ENCODE measurements at places on chromosomes 4 and X.
A peak's percentile ranks its signal among the peaks of the same experiment; 100 is the strongest.

DNA sequence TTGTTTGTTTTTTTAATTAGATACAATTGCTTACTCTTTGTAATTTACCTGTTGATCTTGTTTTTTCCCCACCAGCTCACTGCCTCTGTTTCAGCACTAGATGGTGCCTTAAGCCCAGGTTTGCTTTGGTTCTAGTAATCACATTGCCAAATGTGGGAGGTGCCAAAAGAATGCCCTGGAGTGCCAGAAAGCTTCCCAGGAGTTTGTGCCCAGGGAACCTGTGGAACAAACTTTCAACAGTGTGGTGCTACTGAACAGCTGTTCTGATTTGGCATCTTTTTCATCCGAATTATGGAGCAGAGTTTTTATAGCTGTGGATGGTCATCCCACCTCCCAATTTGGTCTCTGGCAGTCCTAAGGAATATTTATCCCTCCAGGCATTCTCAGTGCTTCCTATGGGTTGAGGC, 1000.7 kb downstream of the STIM2 start:
- H3K4me3 ChIP-seq: no peak overlapping the region
- no peaks in the 10 kb centered on the region for H3K4me1 ChIP-seq
- no peak overlapping the region for H3K27ac ChIP-seq
- H3K36me3 ChIP-seq: no peaks in the 10 kb centered on the region
- H3K27me3 ChIP-seq: no peaks in the 10 kb centered on the region
- no peak for DNase-seq

- no peaks in the 10 kb centered on the region for H3K27me3 ChIP-seq
- H3K4me1 ChIP-seq: peaks cover 12% of the 10 kb centered on the region
Measured at GRCh38 chr4:24770032-24770584, 25.3 kb upstream of the SOD3 start.

GRCh38 chrX:63764946-63765345, 20.1 kb downstream of the ARHGEF9 start:
- H3K4me3 ChIP-seq: no peak overlapping the region
- peaks cover 5% of the 10 kb centered on the region for H3K27me3 ChIP-seq
- H3K36me3 ChIP-seq: peaks cover 2% of the 10 kb centered on the region
- no peak for DNase-seq
- no peak overlapping the region for H3K27ac ChIP-seq

DNA sequence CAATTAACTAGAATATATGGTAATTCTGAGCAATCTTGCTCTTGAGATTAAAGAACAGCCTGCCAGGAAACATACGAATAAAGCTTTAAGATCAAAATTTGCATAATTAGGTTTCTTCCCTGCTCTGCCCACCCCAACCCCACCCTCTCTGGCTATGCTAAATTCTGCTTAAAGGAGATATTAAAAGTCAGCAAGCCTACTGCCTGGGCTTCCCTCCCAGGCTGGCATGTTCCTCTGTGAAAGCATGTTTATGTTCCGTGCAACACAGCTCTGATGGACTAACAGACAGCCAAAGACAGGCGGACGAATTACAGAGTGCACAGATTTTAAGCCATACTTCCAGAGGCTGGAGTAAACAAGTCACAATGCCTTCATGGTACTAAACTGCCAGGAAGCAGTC, 28.4 kb downstream of the CD99L2 start:
- H3K36me3 ChIP-seq: peaks cover 13% of the 10 kb centered on the region
- H3K27me3 ChIP-seq: no peaks in the 10 kb centered on the region
- H3K4me1 ChIP-seq: peaks cover 42% of the 10 kb centered on the region

DNA sequence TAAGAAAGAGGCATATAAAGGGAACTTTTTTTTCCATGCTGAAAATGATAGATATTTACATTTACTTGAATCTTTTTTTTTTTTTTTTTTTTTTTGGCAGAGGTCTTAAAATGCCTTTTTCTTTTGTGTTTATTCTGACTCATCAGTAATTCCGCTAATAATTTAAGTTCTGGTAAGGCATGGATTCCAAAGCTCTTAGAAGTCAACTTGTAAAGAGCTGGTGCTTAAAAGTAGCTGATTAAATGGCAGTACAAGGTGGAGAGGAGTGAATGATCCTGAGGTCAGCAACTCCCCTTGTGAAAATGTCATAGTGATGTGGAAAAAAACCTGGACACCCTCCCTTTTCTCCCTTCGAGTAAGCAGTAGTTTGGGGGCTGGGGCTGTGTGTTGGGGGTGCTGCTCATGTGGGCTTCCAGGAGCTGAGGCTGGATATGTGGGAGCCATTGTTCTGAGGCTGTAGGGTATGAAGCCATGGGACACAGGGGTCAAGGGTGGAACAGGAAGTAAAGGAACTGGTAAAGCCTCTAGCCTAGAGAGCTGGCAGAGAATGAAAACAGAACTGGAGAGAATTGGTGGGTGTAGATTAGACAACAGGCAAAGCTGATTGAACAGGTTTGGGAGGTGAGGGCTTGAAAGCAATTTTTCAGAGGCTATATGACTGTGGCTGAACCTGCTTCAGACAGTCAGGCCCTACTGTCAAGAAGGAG, 41.0 kb upstream of the PITX2 start:
- no peak overlapping the region for H3K27ac ChIP-seq
- no peaks in the 10 kb centered on the region for H3K36me3 ChIP-seq
- H3K4me3 ChIP-seq: no peak overlapping the region
- DNase-seq: no peak

DNA sequence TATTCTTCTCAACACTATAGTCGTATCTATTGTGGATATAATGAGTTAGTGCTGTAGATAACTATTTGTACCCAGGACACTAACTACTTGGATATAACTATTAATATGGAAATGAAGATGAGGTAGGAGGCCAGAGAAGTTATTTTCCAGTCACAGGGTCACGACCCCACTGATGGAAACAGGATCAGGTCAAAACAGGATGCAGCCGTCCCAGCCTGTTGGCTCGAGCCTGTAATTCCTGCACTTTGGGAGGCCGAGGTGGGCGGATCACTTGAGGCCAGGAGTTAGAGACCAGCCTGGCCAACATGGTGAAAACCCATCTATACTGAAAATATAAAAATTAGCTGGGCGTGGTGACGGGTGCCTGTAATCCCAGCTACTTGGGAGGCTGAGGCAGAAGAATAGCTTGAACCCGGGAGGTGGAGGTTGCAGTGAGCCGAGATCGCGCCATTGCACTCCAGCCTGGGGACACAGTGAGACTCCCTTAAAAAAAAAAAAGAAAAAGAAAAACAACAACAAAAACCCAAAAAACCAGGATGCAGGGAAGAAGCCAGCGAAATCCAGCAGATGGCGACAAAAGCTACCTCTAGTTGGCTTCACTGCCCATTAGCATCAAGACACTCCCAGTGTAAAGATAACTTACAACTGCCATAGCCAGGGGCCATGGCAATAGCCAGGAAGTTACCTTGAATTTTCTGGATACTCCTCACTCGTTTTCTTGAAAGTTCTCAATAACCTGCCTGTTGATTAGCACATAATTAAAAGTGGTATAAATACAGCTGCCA, 37.9 kb upstream of the NKAP start:
- DNase-seq: peak; percentile 40
- no peak overlapping the region for H3K4me3 ChIP-seq
- H3K27ac ChIP-seq: no peak overlapping the region

DNA sequence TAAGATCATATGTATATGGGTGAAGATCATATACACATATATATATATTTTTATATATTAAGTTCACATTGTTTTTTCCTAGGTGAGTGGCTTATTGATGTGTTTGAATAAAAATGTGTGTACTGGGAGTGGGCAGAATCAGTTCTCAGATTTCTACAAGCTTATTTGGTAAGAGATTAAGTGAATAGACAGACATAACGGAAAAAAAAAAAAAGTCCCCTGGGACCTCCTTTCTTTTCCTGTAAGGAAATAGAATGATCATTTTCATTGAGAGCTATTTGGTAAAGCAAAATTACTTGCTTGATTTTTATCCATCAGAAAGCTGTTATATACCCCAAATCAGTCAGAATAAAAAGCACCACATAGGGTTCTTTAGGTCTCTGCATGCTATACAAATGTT, 597.7 kb downstream of the PCDH18 start:
- H3K4me1 ChIP-seq: no peaks in the 10 kb centered on the region
- H3K27ac ChIP-seq: no peak overlapping the region
- H3K27me3 ChIP-seq: no peaks in the 10 kb centered on the region

DNA sequence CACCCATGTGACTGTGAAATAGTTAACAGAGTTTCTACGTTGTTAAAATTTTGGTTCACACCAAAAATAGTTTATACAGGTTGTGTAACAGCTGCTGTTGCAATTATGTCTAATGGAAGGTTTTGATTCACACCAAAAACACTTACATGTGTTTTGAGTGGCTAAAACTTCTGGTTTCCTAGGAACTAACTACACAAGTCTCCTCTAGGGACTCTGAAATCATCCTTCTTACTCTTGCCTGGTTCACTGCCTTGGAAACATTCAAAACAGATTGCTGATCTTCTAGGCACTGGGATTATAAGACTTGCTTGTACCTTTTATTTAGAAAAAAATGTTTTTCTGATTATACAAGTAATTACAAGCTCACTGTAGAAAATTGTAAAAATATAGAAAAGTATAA, 14.9 kb upstream of the MORC4 start:
- H3K4me3 ChIP-seq: no peak overlapping the region
- no peaks in the 10 kb centered on the region for H3K4me1 ChIP-seq
- no peak overlapping the region for H3K27ac ChIP-seq
- H3K27me3 ChIP-seq: no peaks in the 10 kb centered on the region
- no peaks in the 10 kb centered on the region for H3K36me3 ChIP-seq

GRCh38 chrX:69535661-69536060, 31.5 kb downstream of the NALF2 start:
- H3K4me1 ChIP-seq: peaks cover 10% of the 10 kb centered on the region
- H3K4me3 ChIP-seq: no peak overlapping the region
- no peaks in the 10 kb centered on the region for H3K36me3 ChIP-seq
- H3K27me3 ChIP-seq: no peaks in the 10 kb centered on the region
- no peak overlapping the region for H3K27ac ChIP-seq

DNA sequence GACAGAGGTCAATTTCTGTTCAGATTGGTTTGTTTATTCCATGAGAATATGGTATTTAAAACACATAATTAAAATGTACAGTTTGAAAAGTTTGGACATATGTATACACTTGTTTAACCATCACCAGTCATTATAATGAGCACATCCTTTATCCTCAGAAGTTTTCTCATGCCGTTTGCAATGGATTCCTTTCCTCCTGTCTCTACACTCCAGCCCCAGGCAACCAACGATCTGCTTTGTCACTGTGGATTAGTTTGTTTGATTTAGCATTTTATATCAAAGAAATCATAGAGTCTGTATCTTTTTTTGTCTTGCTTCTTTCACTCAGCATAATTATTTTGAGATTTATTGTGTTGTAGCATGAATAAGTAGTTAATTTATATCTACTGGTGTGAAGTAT, 243.0 kb upstream of the TRAM1L1 start:
- no peaks in the 10 kb centered on the region for H3K27me3 ChIP-seq
- no peak for DNase-seq
- H3K27ac ChIP-seq: no peak overlapping the region
- H3K4me1 ChIP-seq: no peaks in the 10 kb centered on the region
- H3K4me3 ChIP-seq: no peak overlapping the region

GRCh38 chrX:106802388-106803275, at the start of gene TBC1D8B:
Gene TBC1D8B, plus strand, starts transcription at chrX:106802673. Its CDS starts 181 bp downstream, at chrX:106802854.
- peaks cover 8% of the 10 kb centered on the region for H3K4me1 ChIP-seq
- H3K36me3 ChIP-seq: no peaks in the 10 kb centered on the region
- DNase-seq: peak; percentile 46

- DNase-seq: no peak
- no peaks in the 10 kb centered on the region for H3K27me3 ChIP-seq
- H3K4me3 ChIP-seq: no peak overlapping the region
- H3K36me3 ChIP-seq: no peaks in the 10 kb centered on the region
- H3K4me1 ChIP-seq: no peaks in the 10 kb centered on the region
Measured at GRCh38 chr4:30265716-30266115, 454.5 kb upstream of the PCDH7 start.

GRCh38 chr4:146638333-146638785, 334 bp upstream of the POU4F2 start:
- peaks cover 91% of the 10 kb centered on the region for H3K27me3 ChIP-seq
- H3K36me3 ChIP-seq: peaks cover 9% of the 10 kb centered on the region
- DNase-seq: no peak
- H3K4me1 ChIP-seq: peaks cover 9% of the 10 kb centered on the region
- peak overlapping the region; percentile 54 for H3K27ac ChIP-seq

- H3K27me3 ChIP-seq: no peaks in the 10 kb centered on the region
- H3K4me1 ChIP-seq: peaks cover 11% of the 10 kb centered on the region
- no peak overlapping the region for H3K4me3 ChIP-seq
- H3K27ac ChIP-seq: peak overlapping the region; percentile 76
- peaks cover 35% of the 10 kb centered on the region for H3K36me3 ChIP-seq
Measured at GRCh38 chr4:13452927-13453579, 31.1 kb downstream of the RAB28 start.

- H3K27ac ChIP-seq: peak overlapping the region; percentile 54
- no peak for DNase-seq
- peaks cover 12% of the 10 kb centered on the region for H3K4me1 ChIP-seq
- H3K4me3 ChIP-seq: no peak overlapping the region
- no peaks in the 10 kb centered on the region for H3K36me3 ChIP-seq
- H3K27me3 ChIP-seq: peaks cover 53% of the 10 kb centered on the region
Measured at GRCh38 chr4:18057821-18058533, 36.4 kb upstream of the LCORL start.

GRCh38 chr4:182894681-182895275, 22.4 kb downstream of the DCTD start:
- no peaks in the 10 kb centered on the region for H3K27me3 ChIP-seq
- DNase-seq: peak; percentile 19
- H3K27ac ChIP-seq: no peak overlapping the region
- no peak overlapping the region for H3K4me3 ChIP-seq
- H3K4me1 ChIP-seq: no peaks in the 10 kb centered on the region

DNA sequence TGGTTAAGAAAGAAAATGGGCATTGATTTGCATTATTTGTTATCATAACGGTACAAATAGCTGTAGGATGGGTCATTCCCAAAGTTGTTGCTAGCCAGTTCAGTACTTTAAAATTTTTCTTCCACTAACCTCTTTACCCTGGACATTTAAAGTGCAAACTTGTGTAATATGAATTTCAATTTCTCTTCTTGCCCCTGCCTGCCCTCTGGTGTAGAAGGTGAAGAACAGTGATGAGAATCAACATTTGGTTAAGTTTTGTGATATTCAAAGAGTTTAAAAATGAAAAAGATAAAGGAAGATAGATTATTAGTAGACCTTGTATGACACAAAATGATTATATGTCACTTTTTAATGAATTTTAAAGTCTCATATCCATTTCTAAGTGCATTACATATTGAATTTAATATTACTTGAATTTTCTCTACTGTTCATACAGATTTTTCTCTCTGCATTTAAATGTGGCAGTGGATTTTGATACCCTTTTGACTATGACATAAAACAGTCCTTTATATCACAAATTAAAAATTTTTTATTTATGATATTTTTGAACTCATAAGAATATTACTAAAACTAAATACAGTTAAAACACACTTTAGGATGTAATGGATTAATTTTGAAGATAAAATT, 337.7 kb downstream of the BMPR1B start:
- no peaks in the 10 kb centered on the region for H3K4me1 ChIP-seq
- no peak for DNase-seq
- no peaks in the 10 kb centered on the region for H3K36me3 ChIP-seq
- peaks cover 12% of the 10 kb centered on the region for H3K27me3 ChIP-seq
- H3K27ac ChIP-seq: no peak overlapping the region
